ENCODE measurements at places on chromosomes 2 and 18.

DNA sequence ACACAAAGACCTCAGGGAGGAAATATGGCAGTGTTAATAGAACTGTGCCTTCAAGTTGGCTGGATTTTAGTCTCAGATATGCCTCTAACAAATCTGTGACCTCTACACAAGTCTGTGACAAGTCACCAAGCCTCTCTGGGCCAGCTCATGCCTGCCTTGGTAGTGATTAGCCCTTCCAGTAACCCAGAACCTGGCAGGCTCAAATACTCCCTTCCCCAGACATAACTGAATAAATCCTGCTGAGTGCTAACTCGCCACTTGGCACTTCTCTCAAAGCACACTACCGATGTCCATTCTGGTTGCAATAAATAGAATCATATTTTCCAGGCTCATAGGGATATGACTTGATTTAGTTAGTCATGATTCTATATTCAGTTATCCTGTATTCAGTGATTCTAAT lies 15.3 kb upstream of the THSD7B start:
- DNase-seq = no peak

GRCh38 chr18:54479365-54479764 lies 111.7 kb upstream of the DYNAP start:
- DNase-seq = no peak

DNA sequence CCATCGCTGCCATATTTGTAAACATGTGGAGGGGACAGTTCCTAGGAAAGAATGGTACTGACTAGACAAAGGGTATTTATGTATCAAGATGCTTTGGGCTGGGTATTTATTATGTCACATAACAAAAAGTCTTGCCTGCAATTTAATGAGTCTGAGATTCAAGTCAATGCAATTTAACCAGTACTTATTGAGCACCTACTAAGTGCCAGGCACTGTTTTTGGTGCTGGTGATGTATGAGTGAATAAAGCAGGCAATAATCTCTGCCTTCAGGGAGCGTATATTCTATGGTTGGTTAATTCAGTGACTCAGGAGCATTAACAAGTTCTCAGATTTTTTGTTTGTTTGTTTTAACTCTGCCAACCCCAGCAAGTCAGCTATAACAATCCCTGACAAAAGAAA lies 24.6 kb upstream of the ACVR1 start:
- no peak for DNase-seq

GRCh38 chr18:2147476-2148230 lies 423.7 kb downstream of the METTL4 start:
- DNase-seq = no peak

- DNase-seq = no peak
Measured at GRCh38 chr18:67410075-67411070, 106.1 kb downstream of the DSEL start.

- DNase-seq = no peak
Measured at GRCh38 chr2:212157012-212157411, 381.6 kb downstream of the ERBB4 start.

DNA sequence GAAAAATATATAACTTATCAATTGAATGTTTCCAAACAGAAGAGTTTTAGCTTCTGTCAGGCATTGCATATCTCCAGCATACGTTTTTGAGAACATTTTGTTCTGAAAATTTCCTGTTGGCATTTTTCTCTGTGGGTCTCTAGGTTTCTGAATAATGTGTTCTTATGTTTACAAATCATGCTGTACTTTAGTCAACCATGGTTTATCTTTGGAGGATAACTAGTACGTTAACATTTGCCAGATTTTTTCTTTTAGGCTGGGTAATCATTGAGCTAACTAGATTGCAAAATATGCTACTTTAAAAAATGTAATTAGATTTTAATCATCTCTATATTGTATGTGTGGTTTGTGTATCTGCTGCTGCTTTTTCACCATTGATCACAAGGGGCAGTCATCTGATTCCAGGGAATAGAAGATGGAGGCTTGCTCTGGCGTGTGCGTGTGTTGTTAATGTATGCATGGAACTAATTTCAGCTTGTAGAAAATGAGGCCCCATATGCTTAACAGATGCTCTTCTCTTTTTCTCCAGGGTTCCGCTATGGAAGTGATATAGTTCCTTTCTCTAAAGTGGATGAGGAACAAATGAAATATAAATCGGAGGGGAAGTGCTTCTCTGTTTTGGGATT lies 21.3 kb downstream of the XRCC5 start:
- no peak for DNase-seq

- no peak for DNase-seq
Measured at GRCh38 chr2:205835923-205836322, 153.6 kb downstream of the NRP2 start.

- peak; percentile 70 for DNase-seq
Measured at GRCh38 chr2:156333951-156334495, 1.5 kb upstream of the NR4A2 start.

Data from activated gamma-delta T cell treated with Interleukin-2 at 50 U/mL for 16 hours (primary cell).